ENCODE measurements at places on chromosomes 1 and 21. TPM values are rescaled to one million over a fixed set of nuclear protein-coding genes. Genes with fewer than 3 reads are reported as not detected.

DNA sequence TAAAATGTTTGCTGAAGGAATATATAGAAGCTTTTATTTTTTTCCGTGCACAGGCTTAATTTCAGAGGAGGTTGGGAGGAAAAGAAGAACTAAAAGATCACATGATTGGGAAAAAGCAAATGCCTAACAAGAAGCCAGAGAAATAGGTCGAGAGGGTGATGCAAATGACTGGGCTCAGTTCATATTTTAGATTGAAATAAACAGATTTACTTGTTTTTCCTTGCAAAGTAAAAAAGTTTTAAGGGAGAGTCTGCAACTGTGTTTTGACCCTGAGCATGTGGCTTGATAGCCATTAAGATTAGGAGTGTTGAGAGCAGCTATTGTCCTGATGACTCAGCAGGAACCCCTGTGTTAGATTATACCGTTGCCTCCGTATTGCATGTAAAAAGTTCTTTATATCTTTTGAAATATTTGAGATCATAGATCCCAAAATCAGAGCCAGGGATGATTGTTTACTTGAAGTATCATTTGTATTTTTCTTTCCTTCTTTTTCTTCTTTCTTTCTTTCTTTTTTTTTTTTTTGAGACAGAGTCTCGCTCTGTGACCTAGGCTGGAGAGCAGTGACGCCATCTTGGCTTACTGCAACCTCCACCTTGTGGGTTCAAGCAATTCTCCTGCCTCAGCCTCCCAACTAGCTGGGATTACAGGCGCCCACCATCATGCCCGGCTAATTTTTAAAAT is 20.2 kb downstream of the CLIC4 start:
- DNase-seq = no peak

GRCh38 chr1:183366116-183366515 is 52.1 kb downstream of the NMNAT2 start:
- DNase-seq = no peak

DNA sequence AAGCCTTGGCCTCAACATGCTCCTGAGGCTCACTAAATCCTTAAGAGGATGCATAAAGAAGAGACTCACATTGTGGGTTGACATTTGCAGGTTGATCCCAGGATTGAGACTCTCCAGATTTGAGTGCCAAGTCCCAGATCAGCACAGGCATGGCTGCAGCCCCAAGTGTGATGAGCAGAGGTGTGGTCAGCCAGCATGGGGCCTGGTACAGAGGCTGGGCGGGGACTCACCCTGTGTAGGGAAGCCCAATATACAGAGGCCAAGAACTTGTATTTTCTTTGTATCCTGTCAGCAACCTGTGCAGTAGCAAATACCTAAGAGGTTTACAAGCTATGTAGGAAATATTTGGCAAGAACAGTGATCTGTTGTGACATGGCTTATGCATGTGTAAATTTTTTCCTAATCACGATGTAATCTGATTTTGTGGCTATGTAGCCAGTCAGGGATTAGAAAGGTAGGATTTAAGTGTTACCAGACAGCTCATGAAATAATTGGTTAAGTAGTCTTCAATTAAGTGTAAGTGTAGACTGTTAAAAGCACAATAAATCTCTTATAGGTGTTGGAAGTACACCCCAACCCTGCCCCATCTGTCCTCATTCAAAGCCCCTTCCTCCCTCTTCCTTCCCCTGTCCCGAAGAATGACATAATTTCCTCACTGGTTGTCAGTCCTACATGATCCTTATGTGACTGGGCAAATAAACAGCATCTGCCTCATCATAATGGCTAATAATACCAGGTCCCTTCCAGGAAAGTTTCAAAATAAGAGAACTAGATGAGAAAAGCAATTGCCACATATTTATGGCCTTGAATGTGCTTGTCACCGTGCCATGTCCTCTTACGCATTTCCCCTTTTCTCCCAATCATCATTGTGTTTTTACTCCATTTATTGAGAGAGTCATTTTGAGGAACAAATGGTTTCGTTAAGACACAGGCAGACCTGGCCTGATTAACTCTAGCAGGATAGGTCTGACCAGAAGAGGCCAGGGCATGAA is 120.9 kb downstream of the HLX start:
- DNase-seq = no peak

FAM229A gene
- polyA plus RNA-seq = 71.5 TPM

CCDC27 gene
- polyA plus RNA-seq = 28.4 TPM
